ENCODE measurements at places on chromosomes 5 and 9.
A peak's percentile ranks its signal among the peaks of the same experiment; 100 is the strongest.

GRCh38 chr5:112878760-112879159 lies 17.7 kb downstream of the SRP19 start:
- DNase-seq: peak; percentile 30

DNA sequence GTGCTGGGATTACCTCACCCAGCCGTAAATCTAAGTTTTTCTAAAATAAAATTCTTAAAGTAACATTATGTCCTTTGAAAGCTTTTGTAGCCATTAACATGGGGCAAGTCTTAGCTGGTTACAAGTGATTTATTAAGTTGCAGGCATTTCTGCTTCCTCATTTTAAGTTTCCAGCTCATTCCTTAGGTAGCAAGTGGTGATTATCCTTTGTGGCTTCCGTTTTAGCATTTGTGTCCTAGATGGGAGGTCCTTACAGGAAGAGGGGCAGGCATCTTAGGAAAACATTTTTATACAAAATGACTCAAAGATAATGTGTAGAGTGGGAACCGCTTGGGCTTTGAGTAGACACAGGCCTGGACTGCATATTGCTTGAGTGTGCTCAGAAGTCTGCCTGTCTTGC lies 35.0 kb upstream of the ROPN1L start:
- DNase-seq: no peak

- no peak for DNase-seq
These were observed 51.0 kb downstream of the IRF1 start for GRCh38 chr5:132439521-132440089.

DNA sequence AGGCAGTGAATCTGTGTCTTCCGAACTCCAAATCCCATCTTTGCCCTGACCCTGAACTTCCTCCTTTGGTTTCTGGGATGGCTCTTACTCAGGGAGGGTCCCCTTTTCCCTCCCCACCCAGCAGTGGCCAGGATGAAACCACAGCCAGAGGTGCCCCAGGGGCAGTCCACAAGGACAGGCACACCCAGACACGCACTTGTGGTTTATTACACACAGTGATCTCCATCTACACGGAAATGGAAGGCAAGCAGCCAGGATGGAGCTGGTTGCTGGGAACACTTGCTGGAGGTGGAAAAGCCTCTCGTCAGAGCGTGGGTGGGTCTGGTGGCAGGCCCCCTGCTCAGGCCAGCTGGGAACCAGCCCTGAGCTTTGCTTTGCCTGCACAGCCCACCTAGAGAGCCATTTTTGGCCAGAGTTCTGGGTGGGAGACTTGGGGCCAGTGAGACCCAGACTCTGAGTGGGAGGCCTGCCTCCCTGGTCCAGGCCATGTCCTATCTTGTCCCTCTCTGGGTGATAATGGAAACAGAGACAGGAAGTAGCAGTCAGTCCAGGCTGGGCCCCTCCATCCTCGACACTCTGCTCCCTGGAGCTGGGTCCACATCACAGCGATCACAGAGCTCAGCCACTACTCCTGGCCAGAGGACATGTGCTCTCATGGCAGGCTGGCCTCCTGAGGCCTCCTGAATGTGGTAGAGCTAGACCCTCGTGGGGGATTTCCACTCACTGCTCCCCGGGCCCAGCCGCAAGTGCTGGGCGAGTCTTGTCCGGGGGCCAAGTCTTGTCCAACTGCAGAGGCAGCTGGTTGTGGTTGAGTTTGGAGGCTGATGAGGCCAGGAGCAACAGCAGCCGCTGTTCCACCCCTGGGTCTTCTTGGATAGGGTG lies 5.1 kb upstream of the PHYKPL start:
- DNase-seq: no peak

DNA sequence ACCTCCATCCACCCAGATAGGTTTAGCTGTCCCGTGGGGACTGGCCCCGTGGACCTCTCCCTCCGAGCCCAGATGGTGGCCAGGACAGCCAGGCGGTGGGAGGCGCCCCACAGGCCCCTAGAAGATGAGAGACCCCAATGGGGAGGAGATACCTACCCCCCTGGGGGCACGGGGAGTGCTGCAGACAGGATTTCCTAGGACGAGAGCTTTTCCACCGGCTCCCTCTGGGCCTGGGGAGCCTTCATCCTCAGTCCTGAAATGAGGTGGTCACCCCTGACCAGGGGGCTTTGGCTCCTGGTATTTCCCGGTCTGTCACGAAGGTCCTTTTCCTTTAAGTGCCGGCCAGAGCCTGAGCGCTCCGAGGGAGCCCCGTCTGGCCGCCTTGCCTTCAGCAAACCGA lies 46.8 kb downstream of the MRPL36 start:
- DNase-seq: no peak

- no peak for DNase-seq
These were observed 35.6 kb downstream of the KLHL3 start for GRCh38 chr5:137700282-137700680.

DNA sequence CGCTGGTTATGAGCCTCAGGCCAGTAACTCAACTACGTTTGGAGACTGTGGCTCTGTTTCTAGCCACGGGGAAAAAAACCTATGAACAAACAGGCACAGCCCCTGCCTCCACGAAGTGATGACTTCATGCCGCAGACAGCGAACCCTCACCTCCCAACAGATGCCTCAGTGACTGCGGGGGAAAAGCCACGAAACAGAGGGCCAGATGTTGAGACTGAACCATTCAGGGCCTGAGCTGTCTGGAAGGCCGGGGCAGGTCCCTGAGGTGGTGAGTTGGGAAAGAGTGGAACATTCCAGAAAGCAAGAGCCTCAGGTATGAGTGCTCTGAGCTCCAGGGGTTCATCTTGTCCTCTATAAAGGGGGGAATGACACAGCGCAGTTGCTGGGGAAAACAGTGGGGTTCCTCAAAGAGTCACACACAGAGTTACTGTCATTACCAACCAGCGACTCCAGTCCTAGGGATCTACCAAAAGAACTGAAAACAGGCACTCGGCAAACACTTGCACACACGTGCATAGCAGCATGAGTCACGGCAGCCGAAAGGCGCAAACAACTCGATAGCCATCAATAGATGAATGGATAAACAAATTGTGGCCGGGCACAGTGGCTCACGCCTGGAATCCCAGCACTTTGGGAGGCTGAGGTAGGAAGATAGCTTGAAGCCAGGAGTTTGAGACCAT lies 15.3 kb downstream of the PLPP7 start:
- no peak for DNase-seq

DNA sequence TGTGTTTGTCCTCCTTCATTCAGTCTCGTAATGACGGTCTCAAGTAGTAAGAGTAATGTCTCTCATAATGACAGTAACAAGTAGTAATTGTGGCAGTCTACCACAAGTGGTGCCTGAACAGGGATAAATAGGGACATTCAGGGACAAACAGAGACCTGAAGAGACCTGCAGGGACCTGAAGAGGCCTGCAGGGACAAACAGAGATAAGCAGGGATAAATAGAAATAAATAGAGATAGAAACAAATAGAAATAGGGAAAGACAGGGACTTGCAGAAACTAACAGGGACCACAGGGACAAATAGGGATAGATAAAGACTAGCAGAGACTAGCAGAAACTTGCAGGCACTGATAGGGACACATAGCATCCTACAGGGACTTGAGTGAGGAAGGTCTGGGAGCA lies 7.9 kb downstream of the UGT3A2 start:
- no peak for DNase-seq

DNA sequence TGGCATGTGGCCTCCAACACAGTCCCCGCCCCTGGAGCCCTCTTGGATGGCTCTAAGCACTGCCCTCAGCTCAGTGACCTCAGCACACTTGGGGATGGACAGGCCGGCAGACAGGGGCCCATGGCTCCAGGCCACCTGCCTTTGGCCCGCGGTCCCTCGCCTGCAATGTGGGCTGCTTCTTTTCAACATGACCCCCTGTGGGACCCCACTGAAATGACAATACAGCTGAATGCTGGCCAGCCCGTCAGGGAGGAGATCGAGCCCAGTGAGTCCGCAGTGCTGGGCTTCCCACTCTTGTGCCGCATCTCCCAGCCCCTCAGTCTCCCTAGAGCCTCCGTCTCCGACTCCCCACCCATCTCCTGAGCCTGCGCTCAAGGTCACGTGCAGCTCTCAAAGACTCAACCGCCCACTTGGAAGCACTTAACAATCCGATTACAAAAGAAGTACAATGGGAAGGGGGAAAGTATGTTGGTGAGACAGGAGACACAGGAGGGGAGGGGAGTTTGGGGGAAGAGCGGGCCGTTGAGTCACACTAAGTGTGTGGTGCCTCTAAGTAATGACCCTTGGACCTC lies 238.9 kb downstream of the HSPA4 start:
- no peak for DNase-seq

DNA sequence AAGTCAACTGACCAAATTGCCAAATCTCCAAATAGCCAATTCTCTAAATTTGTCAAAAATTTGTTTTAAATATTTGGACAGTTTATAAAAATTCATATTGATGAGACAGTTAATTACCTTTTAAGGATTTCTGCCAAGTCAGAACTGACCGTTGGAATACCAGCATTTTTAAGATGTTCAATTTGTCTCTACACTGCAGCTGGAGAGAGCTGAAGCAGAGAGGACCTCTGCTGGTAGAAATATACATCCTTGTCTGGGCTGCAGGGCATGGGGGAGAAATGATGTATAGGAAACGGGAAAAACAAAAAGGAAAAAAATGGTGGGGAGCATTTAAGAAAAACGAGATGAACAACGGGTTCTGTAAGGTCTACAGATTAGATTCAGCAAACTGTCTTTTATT lies 16.8 kb downstream of the NR6A1 start:
- no peak for DNase-seq

Measured in stimulated activated CD8-positive, alpha-beta memory T cell treated with anti-CD3 and anti-CD28 coated beads, Interleukin-4, amount 100 ng/mL, for 1 hour (primary cell).